ENCODE measurements at places on chromosomes 3 and 15.

GRCh38 chr3:128993461-128994172 is at the start of gene CFAP92:
Gene CFAP92, minus strand, starts transcription at chr3:128994076. Its CDS starts 772 bp downstream, at chr3:128993304.
- DNase-seq: peak; percentile 83

GRCh38 chr3:151644020-151644620 is 89.6 kb upstream of the AADACL2 start:
- DNase-seq: no peak

DNA sequence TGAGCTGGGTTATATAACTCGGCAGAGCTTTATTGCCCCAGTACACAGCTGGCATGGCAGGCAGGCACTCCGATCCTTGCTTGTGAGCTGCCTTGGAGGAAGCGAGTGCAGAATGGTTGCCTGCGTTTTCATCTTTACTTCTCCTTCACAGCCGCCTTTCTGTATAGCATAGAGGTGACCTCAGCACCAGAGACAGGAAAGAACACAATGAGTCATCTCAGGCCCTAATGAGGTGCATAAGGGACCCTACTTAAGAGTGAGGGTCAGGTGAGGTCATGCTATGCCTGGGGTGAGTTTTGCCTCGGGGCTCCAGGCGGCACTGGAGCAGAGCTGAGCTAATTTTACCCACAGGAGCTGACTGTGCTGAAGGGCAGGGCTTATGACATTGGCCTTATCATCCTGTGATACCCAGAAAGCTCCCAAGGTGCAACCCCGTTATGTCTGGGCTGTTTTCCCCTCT is 43.5 kb downstream of the LPP start:
- no peak for DNase-seq

GRCh38 chr3:28840976-28841376 is 439.9 kb upstream of the RBMS3 start:
- no peak for DNase-seq

- peak; percentile 27 for DNase-seq
These were observed 111.5 kb downstream of the PDZRN3 start for GRCh38 chr3:73513260-73513659.

DNA sequence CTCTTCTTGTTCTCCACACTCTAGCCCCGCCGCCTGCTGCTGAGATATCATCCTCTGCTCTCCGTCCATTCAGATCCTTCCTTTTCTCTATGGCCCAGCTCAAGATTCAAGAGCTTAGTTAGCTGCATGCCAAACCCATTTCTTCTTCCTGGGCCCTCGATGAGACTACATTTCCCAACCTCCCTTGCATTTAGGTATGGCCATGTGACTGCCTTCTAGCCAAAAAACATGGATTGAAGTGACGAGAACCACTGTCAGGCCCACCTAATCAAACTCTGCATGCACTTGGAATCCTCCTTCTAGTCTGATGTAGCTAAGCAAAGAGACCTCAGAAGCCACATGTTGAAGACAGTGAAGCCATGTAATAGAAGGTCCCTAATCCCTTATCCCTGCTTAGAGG is 308.2 kb downstream of the VPS13C start:
- no peak for DNase-seq

GRCh38 chr15:59020322-59020721 is 32.9 kb downstream of the RNF111 start:
- no peak for DNase-seq

- DNase-seq: no peak
These were observed 5.6 kb upstream of the PYDC2 start for GRCh38 chr3:191455257-191455952.

DNA sequence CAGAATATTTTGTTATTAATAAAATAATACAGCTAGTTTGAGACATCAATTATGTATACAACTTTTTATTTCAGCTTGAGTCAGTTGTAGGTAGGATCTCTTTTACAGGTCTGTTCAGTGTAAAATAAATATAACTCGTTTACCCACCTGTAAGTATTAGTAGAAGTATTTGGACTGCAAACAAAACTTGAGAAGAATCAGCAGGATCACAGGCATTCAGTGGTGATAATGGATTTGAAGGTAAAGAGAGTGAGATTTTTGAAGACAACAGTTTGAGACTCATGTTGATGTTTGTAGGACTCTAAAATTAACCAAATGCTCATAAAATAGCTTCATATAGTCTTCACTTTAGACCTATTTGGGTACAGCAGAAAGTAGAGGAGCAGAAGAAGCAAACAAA is 35.5 kb upstream of the CCNB2 start:
- no peak for DNase-seq

- no peak for DNase-seq
These were observed 620 bp upstream of the CMSS1 start for GRCh38 chr3:99817047-99817436.

GRCh38 chr15:45457641-45458539 is 64.7 kb downstream of the SLC30A4 start:
- DNase-seq: peak; percentile 64

DNA sequence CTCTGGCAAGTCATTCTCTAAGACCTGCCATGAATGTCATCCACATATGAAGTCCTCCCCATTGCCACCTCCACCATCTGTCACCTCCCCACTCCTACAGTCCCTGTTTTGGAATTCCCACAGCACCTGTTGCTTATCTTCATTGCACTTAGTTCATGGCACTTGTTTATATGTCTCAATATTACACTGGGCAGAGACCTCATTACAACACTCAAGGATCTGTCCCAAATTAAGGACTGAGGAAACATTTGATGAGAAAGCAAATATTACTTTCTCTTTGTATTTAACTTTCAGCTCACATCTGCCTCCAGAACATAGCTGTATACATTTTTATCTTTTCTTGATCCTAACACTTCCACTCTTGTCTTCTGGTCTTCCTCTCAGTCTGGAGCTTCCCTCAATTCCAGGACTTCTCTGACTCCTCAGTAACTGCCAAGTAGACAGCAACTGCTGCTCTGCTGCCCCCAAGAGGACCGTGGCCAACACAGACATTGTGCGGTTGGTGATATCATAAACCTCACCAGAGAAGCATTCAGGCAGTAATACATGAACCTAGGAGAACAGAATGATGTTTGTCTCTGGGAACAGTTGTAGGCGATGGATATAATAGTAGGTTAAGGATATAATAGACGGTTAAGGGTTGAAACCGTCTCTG is 45.0 kb upstream of the FGF12 start:
- no peak for DNase-seq

DNA sequence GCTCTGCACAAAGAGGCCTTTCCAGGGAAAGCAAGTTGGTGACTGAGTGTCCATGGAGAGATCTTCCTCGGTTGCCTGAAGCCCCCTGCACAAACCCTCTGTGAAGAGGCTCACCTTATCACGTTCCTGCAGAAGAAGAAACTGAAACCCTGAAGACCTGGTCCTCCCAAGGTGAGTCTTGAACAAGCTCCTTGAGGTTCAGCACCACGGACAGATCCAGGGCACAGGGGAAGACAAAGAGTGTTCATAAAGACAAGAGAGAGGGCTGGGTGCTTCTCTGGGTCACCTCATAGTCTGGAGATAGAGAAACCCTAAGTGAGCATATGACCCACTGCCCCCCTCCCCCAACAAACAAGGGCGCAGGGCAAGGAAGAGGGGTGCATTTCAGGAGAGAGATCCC is 21.7 kb upstream of the TBC1D21 start:
- peak; percentile 29 for DNase-seq

DNA sequence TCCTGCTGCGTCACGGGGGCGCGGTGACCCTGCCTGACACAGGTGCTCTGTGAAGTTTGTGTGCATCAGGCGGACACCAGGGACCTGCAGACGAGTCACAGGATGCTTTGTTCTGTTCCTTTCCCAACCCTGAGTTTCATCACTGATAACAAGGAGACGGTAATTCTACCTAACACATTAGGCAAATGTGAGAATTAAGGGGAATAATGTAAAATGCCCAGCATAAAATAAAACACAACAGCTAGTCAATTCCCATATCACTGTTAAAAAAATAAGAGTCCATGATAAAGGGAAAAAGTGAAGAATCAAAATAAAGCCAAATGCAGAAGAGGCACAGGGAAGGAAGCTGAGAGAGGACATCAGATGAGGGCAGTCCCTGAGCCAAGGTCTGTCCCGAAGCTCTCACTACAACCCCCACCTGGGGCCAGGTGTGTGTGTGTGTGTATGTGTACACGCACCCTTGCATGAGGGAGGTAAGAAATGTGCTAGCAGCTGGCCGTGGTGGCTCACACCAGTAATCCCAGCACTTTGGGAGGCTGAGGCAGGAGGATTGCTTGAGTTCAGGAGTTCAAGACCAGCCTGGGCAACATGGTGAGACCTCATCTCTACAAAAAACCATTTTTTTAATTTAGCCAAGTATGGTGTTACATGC is 27.5 kb downstream of the PLA2G4D start:
- DNase-seq: no peak

GRCh38 chr15:67784090-67784781 is 41.1 kb upstream of the SKOR1 start:
- no peak for DNase-seq

GRCh38 chr3:5267252-5267651 is 79.7 kb downstream of the EDEM1 start:
- no peak for DNase-seq

DNA sequence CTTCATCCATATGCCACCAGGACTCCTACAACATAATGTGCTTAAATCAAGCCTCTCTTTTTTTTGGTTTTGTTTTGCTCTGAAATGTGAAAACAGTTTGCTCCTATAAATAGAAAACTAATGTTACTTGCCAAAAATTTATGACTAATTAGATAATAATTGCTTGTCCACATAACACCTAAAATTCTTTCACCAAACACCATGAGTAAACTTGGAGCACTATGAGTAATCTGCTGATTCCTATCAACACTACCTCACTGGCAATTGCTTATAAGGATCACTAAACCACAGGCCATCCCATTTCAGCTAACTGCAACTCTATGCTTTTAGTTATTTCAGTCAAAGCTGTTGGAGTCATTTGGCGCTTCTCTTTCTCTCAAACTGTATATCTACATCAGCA is 252.7 kb downstream of the EPHA3 start:
- DNase-seq: no peak

DNA sequence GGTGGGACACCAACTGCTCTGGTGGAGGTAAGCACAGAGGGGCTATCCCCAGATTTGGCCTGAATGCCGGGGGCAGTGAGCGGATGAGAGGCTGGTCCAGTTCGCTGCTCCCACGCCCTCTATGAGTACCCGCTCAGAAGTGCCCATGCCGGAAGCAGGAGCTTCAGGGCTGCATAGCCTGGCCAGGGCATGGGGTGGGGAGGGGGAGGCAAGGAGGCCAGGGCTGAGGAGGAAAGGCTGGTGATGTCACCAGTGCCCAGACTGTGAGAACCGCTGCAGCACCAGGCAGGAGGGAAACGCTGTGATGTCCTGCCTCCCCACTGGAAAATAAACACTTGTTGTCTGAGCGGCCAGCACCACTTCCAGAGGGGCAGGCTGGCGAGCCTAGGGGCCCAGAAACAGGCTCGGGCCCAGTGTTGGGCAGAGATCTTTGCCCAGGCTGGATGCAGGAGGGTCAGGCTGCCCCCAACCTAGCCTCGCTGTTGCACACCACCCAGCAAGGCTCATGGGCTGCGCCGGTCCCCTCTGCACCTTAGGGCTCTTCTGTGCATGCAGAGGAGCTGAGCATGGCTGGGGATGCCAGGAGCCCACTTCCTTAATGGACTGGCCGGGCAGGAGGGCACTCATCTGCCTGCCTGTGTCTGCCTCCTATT is 10.9 kb upstream of the DLL4 start:
- DNase-seq: no peak

GRCh38 chr15:101451266-101451799 is 38.2 kb downstream of the PCSK6 start:
- no peak for DNase-seq

DNA sequence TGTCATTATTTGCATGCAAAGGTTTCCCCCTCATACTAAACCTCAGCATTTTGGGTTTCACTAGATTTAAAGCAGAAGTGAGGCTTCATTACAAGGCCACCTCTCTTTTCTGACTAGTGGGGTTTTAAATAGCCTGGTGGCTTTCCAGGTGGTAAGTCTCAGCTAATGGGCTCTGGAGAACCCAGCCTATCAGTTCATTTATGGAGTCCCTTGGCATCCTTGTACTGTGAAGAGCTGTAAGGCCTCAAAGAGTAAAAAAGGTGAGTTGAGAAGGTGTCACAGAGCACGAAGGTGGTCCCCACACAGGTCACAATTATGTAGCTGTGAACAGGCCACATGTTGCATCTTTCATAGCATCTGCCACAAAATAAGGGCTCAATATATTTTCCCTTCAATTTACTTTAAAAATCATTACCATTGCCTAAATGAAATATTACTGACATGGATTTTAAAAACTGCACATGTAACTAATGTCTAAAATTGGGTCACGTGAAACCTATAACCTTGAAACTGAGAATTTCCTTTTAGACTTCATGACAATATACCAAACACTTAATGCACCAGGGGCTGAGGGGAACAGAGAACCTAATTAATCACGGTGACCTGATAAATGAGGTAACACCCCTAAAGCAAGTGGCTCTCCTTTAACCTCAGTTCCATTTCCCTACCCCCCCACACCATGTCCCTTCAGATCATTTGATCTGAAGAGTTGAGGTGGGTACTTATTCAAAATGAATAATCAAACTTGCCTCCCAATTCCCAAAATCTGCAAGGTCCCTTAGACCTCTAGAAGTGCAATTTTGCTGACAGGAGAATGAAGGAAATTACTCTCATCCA is 1.3 kb downstream of the NGLY1 start:
- no peak for DNase-seq

DNA sequence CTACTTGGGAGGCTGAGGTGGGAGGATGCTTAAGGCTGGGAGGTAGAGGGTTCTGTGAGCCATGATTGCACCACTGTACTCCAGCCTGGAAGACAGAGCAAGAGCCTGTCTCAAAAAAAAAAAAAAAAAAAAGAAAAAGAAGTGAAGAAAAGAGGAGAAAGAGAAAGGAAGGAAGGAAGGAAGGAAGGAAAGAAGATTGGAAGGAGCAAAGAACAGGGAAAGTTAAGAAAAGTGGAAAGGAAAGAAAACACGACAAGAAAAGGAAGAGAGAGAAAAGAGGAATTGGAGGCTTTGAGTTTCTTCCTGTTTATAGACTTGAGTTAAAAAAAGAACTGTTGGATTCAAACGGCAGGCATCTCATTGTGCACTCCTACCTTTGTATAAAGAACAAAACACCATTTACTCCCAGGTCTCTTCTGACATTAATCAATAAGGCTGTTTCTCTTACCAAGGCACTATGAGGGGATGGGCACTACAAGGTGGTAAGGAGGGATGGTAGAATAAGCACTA is 73.5 kb downstream of the EDEM1 start:
- no peak for DNase-seq

DNA sequence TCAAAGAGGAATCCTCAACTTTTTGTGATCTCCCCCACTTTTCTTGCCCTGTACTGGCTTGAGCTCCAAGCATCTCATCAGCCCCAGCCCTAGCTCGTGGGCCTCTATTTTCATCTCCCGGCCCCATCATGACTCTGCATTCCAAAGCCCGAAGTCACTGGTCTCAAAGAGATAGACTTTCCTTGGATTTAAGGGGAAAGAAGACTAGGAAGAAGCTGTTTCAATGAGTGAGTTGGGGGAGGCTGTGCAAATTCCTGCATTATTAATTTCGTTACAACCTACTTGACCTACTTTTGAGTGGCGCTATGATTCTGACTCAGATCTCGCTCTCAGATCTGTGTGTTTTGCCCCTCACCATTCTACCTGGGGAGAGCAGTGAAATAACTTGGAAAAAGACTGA is 266.6 kb upstream of the TBL1XR1 start:
- DNase-seq: no peak

- no peak for DNase-seq
These were observed 65.5 kb upstream of the SLC7A14 start for GRCh38 chr3:170651260-170651845.

All from right kidney (tissue), 9 donors.